ENCODE measurements at places on chromosomes 1 and 21.

DNA sequence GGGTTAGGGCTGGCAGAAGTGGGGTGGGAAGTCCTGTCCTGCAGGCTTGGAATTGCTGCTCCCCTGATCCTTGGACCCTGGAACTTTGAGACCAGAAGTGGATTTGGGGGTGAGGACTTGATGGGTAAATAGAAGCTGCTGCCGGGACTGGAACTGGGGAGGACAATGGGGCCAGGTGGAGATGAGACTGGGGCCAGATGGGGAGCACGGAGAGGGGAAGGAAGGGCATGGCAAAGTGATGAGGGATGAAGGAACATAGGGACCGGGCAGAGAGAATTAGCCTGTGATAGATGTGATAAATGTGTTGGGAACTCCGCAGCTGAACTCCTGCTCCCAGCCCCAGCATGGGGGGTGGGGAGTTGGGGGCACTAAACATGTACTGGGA, 637 bp downstream of the NHLH1 start:
- DNase-seq = no peak

DNA sequence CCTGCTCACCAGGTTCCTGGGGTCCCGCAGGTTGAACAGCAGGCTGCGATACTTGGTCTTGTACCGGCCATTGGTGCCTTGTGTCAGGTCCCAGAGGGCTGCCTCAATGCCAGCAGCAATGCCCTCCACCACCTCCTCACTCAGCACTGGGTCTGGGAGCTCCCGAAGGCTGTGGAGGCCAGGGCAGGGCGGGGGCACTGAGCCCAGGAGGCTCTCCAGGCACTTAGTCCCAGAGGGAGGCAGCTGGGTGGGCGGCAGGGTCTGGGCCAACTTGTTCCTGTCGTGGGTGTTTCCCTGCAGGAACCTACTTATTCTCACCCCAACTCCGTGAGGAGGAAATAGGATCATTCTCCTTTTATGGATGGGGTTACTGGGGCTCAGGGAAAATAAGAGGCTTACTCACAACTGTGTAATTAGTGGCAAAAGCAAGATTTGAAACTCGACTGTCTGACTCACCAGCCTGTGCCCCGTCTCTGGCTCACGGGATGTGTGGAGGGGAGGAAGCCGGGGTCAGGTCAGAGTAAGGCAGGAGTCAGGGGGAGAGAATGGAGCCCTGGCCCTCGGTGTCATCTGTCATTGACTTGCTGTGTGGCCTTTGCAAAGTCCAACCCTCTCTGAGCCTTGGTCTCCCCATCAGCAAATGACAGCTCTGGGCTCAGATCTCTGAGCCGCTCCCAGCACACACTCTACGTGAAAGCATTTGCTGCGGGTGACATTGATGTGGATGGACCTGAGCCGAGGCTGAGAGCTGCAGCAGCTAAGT, 17.2 kb downstream of the SPOCD1 start:
- DNase-seq = no peak

GRCh38 chr1:16397120-16397519, 30.1 kb downstream of the SZRD1 start:
- DNase-seq = no peak

DNA sequence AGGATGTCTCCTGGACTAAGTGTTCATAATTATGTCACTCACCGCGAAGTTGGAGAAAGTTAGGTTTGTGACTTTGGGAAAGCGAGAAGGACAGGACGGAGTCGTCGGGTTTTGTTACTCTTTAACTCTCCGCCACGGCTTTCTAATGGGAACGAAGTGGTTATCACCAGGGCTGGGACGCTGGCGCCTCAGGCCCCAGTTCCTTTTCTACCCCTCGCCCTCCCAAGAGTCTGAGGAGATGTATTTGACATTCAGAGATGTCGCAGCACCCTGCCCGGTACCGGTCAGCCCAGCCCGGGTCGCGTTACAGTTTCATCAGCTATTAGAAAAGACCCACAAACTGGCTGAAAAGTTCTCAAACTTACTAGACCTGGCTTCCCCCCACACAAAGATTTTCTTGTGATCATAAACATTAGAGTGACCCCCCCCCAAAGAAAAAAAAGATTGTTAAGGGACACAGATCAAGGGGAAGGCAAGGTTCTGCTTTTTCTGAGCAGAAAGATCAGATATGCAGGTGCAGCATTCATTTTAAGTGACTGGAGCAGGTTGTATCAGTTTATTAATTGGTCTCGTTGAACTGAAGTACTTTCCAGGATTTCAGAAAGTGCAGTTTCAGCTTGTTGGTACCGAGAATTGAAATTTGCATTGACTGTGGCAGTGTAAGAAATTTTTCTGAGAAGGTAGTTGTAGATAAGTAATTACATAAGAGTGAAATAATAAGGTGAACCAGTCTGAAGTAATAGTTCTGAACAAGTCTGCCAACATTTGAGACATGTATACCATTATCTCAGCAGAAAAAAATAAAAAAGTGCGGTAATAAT, 859 bp upstream of the ZBTB18 start:
- peak; percentile 6 for DNase-seq

DNA sequence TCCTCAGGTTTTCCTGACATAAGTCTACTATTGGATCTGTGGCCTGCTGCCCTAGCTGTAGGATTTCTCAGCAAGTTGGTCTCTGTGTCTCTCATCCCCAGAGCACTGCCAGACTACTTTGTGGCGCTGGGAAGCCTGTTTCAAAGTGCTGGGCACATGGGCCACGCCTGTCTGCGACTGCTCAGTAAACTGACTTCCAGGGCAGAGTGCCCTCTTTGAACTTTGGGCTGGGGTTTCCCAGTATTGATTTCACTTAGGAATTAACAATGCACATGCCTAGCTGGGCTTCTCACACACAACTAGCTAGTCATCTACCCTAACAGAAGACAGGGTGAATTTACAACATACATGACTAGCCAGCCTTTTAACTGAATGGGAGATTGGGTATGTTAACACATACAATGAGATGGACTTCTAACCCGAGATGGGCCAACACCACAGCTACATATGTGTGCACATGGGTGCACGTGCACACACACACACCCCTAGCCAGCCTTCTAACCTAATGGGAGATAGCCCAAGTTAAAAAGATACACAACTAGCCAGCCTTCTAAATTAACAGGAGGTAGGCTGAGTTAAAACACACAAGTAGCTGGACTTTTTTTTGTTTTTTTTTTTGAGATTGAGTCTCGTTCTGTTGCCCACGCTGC, 6.9 kb upstream of the TRIM17 start:
- DNase-seq = no peak

- no peak for DNase-seq
Observed at GRCh38 chr1:243230914-243231313, 24.2 kb downstream of the CEP170 start.

- DNase-seq = no peak
Observed at GRCh38 chr1:37398096-37398495, 76.3 kb upstream of the ZC3H12A start.

DNA sequence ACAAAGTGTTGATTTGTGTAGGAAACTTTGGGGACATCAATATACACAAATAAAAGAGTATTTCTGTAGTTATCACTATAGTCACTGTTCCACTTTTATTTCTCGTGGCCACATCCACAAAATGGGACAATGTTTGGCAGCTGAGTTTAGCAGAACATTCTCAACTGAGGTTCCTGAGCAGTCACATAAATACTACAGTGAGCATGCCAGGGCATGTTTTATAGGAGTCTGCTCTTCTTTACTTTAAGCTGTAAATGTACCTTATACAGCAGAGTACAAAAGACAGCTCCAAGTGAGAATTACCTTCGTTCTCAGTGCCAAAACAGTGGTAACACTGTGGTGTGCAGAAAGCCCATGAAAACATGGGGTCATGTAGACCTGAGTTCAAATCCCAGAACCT, 5.0 kb downstream of the BTG3 start:
- DNase-seq = no peak

DNA sequence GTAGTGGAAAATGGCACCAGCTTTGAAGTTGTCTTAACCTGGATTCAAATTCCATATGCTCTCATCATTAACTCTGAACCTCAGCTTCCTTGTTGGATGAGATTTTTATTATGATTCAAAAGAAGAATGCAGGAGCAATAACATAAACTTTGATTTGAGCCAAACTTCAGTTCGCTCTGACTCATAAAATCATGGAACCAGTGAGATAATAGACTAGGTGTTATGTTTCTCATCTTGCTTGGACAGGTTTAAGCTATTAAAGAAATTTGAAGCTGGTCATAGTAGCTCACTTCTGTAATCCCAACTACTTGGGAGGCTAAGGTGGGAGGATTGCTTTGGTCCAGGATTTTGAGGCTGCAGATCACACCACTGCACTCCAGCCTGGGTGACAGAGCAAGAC, 172.8 kb downstream of the CLEC20A start:
- no peak for DNase-seq

DNA sequence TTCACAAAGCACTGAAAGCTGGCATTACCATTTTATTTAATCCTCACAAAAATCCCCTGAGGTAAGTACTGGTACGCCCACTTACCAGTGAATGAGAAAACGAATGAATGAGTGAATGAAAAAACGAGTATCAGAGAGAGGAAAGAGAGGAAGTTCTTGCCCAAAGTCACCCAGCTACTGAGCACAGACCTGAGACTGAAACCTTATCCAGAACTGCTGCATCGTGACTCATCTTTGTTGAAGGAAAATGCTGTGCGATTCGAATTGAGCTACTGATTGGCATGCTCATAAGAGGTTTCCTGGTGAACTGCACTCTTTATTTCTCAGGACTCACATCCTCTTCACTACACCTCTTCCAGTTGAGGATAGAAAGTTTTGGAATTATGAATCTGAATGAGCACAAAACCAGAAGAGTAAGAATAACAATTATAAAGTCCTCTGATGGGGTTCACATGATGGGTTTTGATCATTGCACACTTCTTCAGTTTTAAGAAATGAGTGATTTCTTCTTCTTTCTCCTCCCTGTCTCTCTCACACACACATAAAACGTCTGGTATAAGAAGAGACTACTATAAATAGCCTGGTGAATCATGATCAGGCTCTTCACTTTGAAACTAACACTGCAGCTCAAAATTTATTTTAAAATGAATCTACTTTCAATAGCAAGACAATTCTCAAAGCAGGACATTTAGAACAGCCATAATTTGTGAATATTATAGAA, 32.1 kb downstream of the IL12RB2 start:
- no peak for DNase-seq

- peak; percentile 52 for DNase-seq
Observed at GRCh38 chr1:48202030-48202752, 20.3 kb upstream of the SLC5A9 start.

GRCh38 chr1:67888216-67889106, 55.2 kb upstream of the GNG12 start:
- DNase-seq = no peak

GRCh38 chr1:162029157-162029556, 5.5 kb upstream of the OLFML2B start:
- DNase-seq = no peak

GRCh38 chr1:6292102-6292501, 31.2 kb upstream of the GPR153 start:
- no peak for DNase-seq

DNA sequence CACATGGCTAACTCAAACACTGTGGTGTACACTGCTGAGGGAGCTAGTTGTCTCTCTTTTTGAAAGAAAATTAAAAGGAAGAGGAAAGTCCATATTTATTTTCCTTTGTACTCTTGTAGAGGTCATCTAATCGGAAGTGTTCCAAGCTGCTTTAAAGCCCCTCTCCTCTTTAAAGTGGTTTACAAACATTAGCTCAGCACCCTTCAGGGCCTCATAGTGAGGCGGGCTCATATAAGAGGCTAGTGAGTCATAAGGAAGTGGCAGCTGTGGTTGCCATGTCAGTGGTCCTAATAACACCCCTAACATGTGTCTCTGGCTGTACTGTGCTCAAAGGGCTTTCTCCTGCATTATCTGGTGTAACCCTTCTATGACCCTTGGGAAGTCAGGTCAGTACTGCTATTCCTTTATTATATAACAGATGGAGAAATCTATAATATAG, 104.4 kb upstream of the SERBP1 start:
- DNase-seq = no peak

DNA sequence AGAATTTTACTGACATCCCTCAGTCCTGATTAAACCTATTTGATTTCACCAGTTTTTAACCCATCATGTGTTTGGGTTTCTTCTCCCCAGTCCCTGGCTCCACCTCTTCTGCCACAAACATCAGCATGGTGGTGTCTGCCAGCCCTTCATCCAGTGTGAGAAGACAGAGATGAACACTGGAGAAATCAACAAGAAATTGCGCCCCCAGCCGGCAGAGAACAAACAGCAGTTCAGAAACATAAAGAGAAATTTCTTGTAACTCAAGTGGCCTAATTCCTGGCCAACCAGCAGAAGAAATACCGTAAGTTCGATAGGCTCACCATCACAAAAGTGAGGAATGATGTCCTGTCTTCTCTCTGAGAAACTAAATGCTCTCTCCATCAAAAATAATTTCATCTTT, 18.3 kb downstream of the S100A11 start:
- no peak for DNase-seq

GRCh38 chr1:38039331-38040088, 7.1 kb downstream of the POU3F1 start:
- no peak for DNase-seq

GRCh38 chr1:204089044-204089751, 16.3 kb downstream of the SOX13 start:
- no peak for DNase-seq

GRCh38 chr1:99919220-99919619, 50.6 kb upstream of the SLC35A3 start:
- DNase-seq = no peak

DNA sequence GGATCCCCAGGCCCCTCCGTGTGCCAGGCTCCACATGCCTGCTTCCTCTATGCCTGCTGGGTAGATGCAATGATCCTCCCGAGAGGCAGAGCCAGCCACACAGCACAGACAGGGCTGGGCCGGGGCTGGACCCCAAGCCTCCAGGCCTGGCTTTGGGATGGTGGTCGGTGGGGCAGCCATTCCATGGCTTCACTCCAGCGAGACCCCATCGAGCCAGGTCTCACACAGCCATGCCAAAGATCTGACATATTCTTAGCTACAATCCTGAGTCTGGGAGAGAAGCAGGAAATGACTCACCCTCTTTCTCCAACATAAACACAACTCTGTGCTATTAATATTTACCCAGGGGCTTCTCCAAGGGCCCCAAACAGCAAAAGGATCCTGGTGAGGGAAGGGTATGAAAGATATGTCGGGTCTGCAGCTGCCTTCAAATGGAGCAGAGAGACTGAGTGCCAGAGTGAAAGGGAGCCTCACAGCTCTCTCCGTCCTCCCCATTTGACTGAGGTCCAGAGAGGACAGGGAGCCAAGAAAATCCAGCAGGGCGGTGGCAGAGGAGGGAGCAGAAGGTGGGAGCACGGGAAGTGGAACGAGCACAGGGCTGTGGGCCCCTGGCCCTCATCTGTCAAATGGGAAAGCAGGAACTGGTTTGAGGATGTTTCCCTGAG, 639.5 kb downstream of the MATN1 start:
- DNase-seq = no peak

GRCh38 chr1:192232817-192233417, 74.7 kb downstream of the RGS18 start:
- DNase-seq = no peak

DNA sequence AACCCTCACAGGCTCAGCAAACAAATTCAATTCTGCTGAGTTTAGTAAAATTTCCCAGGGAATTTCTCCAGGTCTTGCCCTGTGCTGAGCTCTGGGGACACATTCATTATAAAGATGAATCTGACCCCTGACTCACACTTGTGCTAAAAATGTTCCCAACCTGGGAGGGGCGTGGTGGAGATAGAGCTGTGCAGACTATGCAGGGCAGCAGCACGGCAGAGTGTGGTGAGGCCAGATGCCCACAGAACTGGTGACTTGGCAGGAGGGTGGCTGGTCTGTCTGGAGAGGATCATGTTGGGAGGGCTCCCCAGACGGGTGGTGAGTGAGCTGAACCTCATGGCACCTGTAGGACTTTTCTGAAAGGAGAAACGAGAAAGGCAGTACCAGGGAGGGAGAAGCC, 31.6 kb downstream of the FAAH start:
- DNase-seq = no peak

GRCh38 chr1:55358581-55358980, 143.4 kb upstream of the USP24 start:
- DNase-seq = no peak
